ENCODE measurements at places on chromosomes 1 and 21. TPM values are rescaled to one million over a fixed set of nuclear protein-coding genes. Genes with fewer than 3 reads are reported as not detected.

Gene OR2T29
- not detected for total RNA-seq

Gene AMY1C
- total RNA-seq = not detected

Gene ADGRB2
- 10.1 TPM for total RNA-seq

Gene ITGB2
- total RNA-seq = 1.5 TPM

Gene GJC2
- 0.76 TPM for total RNA-seq

Gene FMO5
- 0.27 TPM for total RNA-seq

Gene CD1D
- total RNA-seq = not detected

Gene GJA5
- total RNA-seq = not detected

Gene TMEM240
- 2.3 TPM for total RNA-seq

Gene ABCA4
- total RNA-seq = 0.22 TPM

Gene FAM78B
- 1.4 TPM for total RNA-seq

Gene ORC1
- total RNA-seq = 25.6 TPM

Gene CELA2B
- total RNA-seq = not detected

Gene MUL1
- total RNA-seq = 24.7 TPM

DNA sequence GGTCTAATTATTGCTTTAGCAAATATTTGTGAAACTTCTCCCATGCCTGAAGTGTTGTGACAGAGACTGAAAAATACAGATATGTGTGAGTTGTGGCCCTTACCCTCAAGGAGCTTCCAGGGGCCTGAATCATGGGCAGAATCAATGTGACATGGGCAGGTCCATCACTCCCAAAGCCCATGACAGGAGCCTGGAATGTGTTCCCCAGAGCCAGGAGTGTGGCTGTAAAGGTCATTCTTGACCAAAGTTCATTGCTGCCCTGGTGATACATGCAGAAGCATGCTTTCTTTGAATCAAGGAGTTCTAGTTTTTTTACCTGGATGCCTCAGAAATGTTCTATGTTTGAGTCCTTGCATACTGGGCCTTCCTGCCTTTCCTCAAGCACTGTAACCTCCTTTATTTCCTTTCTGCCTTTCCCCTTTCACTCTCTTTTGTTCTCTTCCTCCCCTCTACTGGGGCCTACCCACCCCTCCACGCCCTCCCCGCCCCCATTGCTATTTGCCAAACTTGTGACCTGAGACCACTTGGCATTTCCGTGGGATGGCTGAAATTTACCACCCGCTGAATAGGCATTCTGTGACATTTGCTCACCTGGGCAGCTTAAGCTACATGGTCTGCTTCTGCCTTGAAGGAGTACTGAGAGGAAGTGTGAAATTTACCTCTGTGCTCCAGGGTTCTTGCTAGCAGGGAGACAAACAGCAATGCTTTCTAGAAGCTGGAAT lies 19.7 kb downstream of the PBX1 start:
- no peak overlapping the region for H3K27ac ChIP-seq
- H3K4me1 ChIP-seq = no peaks in the 10 kb centered on the region
- H3K36me3 ChIP-seq = no peaks in the 10 kb centered on the region
- H3K27me3 ChIP-seq = no peaks in the 10 kb centered on the region
- no peak for DNase-seq

- no peak for DNase-seq
- H3K4me1 ChIP-seq = no peaks in the 10 kb centered on the region
- H3K36me3 ChIP-seq = no peaks in the 10 kb centered on the region
- H3K27ac ChIP-seq = no peak overlapping the region
- no peaks in the 10 kb centered on the region for H3K27me3 ChIP-seq
Measured at GRCh38 chr1:101382135-101382534, 145.3 kb downstream of the S1PR1 start.

DNA sequence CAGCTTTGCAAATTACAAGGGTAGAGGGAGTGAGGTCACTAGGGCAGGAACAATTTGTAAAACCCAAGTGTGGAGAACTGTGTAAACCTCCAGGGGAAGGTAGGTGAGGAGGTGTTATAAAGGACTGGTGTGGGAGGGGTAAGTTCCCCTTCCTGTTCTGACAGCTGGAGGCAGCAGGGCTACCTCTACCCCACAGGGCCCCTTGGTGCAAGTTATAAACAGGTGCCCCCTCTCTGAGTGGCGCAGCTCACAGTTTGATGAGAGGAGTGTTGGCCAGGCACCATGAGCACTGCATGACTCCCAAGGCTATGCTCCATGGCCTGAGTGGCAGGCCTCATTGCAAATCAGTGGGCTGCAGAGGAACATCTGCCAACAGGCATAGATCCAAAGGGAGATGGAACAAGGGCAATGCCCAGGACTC lies 41.0 kb downstream of the MFSD2A start:
- H3K36me3 ChIP-seq = no peaks in the 10 kb centered on the region
- no peaks in the 10 kb centered on the region for H3K27me3 ChIP-seq

DNA sequence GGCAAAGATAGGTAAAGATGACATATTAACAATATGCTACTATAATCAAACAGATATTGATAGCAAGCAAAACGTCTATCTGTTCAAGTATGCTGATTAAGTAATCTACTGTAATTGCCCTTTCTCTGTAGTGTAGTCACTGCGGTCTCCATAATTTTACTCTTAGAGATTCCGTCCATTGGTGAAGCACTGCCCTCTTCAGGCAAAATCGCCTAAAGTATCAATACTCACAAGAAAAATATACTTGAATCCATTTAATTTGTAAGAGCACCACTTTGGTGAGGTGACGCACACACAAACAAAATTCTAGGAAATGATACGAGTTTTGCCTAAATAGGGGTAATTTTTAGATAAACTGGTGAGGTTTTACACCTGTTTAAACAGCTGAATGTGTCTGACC lies 434.6 kb upstream of the CHRM3 start:
- no peak for DNase-seq
- H3K27me3 ChIP-seq = no peaks in the 10 kb centered on the region

DNA sequence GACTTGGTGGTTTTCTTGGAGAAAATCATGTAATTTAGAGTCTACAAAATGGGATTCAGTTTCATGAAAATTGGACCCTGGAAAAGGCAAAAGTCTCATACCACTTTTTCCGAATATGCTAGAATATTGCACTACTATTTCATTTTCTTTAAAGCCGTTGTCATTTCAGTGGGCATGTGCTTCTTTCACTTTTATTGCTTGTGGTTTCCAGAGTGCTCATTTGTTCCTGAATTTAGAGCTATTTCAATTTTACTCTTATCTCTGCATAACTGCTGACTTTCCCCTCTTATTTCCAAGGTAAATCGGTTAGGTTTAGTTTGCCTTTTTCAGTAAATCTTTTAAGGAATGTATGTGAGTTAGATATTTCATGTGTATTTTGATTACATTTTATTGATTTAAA lies 11.6 kb downstream of the HHAT start:
- H3K36me3 ChIP-seq = no peaks in the 10 kb centered on the region
- H3K27me3 ChIP-seq = no peaks in the 10 kb centered on the region
- no peak for DNase-seq
- no peaks in the 10 kb centered on the region for H3K4me1 ChIP-seq

GRCh38 chr1:221327954-221328353 lies 413.9 kb downstream of the DUSP10 start:
- no peaks in the 10 kb centered on the region for H3K4me1 ChIP-seq
- H3K4me3 ChIP-seq = no peak overlapping the region
- H3K36me3 ChIP-seq = no peaks in the 10 kb centered on the region
- no peaks in the 10 kb centered on the region for H3K27me3 ChIP-seq
- no peak overlapping the region for H3K27ac ChIP-seq
- DNase-seq = no peak

DNA sequence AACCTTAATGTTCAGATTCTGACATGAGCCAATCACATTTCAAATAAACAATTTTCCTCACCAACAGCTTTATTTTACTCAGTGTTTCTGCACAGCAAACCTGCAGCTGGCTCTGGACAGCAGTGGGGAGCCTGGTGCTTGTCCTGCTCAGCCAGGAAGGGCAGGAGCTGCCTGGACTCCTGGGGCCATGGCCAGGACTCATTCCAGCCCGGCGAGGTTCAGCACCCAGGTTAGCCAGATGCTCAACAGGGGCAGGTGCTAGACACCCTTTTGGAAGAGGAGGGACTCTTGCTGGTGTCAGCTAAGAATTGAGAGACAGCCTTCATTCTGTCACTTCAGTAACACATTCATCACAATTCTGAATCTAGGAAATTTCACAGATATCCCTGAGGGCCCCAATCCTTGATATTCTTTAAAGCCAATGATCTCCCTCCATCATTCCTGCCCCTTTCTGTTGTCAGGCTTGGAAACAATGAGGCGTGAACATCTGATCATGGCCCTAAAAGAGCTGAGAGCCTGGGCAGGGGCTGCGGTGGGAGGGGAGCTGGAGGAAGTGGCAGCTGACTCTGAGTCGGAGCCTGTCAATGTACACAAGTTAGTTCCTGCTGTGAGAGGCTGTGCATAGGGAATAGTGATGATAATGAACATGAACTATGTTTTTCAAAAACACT lies 251.3 kb downstream of the SDCCAG8 start:
- H3K36me3 ChIP-seq = no peaks in the 10 kb centered on the region
- no peak for DNase-seq
- H3K27me3 ChIP-seq = no peaks in the 10 kb centered on the region
- H3K4me3 ChIP-seq = no peak overlapping the region

GRCh38 chr1:192805832-192806323 lies 3.0 kb upstream of the RGS2 start:
- no peaks in the 10 kb centered on the region for H3K27me3 ChIP-seq
- peak; percentile 82 for DNase-seq
- H3K27ac ChIP-seq = no peak overlapping the region
- 0 out of 2 replicates have a peak, but pooled peaks cover 2% of the 10 kb centered on the region for H3K36me3 ChIP-seq
- H3K4me1 ChIP-seq = peaks cover 37% of the 10 kb centered on the region
- no peak overlapping the region for H3K4me3 ChIP-seq

DNA sequence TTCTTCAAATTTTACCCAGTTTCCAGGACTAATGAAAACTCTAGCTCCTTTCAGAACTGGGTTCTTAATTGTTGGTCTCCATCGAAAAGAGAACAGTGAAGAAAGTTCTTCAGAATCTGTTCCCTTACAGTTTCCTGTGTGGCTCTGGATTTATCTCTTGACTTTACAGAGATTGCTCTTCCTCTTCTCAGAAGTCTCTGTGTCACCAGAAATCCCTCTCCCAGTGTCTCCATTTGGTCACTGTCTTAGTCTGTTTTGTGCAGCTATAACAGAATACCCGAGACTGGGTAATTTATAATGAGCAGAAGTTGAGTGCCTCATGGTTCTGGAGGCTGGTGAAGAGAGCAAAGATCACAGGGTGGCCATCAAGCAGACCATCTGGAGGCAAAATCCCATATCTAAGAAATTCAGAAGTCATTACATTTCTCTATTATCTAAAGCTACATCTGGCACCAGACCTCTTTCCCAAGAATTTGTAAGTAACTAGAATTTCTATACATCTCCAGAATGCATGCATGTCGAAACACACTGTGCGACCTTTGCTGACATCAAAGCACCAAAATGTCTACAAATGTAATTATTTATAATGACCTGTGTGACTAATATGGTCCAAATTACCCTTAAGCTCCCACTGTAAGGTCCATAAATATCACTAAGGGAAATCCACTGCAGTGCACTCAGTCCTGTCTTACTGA lies 65.4 kb upstream of the KRTAP19-8 start:
- H3K27me3 ChIP-seq = 0 out of 2 replicates have a peak, but pooled peaks cover 3% of the 10 kb centered on the region
- DNase-seq = no peak
- H3K36me3 ChIP-seq = no peaks in the 10 kb centered on the region
- no peaks in the 10 kb centered on the region for H3K4me1 ChIP-seq
- no peak overlapping the region for H3K27ac ChIP-seq

- H3K36me3 ChIP-seq = no peaks in the 10 kb centered on the region
- no peak overlapping the region for H3K27ac ChIP-seq
- no peak overlapping the region for H3K4me3 ChIP-seq
- DNase-seq = no peak
Measured at GRCh38 chr1:101587741-101588140, 350.9 kb downstream of the S1PR1 start.

DNA sequence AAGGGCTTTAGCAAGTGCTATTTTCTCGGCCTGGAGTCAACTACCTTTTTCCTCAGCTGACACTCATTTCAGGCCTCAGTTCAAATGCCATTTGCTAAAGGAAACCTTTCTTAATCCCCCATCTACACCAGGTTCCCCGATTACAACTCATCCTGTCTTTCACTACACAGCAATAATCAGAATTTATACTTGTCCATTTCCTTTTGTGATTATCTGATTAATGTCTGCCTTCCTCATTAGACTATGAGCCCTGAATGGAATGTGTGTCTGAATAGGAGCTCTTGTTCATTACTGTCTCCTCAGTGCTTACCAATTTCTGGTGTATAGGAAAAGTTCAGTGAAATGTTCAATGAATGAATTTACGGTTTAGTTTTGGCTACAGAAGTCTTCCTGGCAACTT lies 36.9 kb downstream of the ATP1B1 start:
- no peak overlapping the region for H3K27ac ChIP-seq
- H3K4me1 ChIP-seq = peaks cover 4% of the 10 kb centered on the region
- DNase-seq = no peak

DNA sequence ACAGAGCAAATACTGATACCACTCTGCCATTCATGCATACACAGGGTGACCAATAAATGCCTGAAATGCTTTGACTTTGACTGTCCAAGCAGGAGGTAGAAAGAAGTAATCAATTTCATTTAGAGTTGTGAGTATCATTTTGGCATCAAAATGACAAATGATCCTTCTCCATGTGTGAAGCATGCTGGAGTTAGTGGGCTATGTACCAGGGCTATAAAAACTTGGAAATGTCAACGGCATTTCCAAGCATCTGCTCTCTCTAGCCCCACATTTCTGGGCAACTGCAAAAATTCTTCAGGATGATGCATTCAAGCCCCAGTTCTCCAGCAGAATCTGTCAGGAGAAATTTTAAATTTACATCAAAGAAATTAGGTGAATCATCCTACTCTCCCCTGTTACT lies 208.4 kb upstream of the PTBP2 start:
- no peak overlapping the region for H3K4me3 ChIP-seq
- no peak overlapping the region for H3K27ac ChIP-seq
- no peaks in the 10 kb centered on the region for H3K27me3 ChIP-seq
- no peaks in the 10 kb centered on the region for H3K36me3 ChIP-seq
- no peak for DNase-seq

- H3K27ac ChIP-seq = no peak overlapping the region
- H3K4me3 ChIP-seq = no peak overlapping the region
- no peak for DNase-seq
Measured at GRCh38 chr1:1956586-1957532, 37.8 kb upstream of the TMEM52 start.

DNA sequence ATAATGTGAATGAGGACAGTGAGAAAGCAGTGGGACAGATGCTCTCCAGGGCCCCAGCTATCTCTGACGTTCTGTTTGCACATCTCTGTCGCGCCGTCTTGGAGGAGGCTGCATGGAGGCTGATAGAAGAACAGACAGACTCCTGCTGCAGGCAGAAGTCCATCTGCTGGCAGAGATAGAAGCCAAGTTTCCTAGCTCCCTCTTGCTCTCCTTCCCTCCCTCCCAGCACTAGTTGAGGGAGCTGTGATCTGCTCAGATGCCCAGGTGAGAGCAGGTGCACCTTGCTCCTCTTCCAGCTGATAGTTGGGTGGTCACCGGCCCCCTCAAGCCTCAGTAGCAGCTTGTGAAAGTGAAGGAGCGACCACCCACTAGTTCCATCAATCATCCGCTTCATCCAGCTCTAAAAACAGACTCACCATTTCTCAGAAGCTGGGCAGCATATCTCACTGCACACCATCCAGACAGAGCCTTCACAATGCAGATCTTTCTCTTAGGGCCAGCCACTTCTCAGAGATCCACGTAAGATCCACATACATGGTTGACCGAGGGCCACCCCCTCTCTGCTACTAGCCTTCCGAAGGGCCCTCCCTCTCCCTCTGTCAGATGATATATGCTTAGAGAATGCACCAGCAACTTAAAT lies 12.9 kb downstream of the LRRN2 start:
- no peak overlapping the region for H3K4me3 ChIP-seq
- H3K27ac ChIP-seq = no peak overlapping the region
- H3K4me1 ChIP-seq = 0 out of 2 replicates have a peak, but pooled peaks cover 4% of the 10 kb centered on the region
- H3K36me3 ChIP-seq = no peaks in the 10 kb centered on the region

- H3K27me3 ChIP-seq = no peaks in the 10 kb centered on the region
- H3K27ac ChIP-seq = no peak overlapping the region
- H3K36me3 ChIP-seq = no peaks in the 10 kb centered on the region
Measured at GRCh38 chr1:204130178-204130577, 21.7 kb downstream of the ETNK2 start.

Data from HCT116 (cell line).